ENCODE measurements at places on chromosomes 11 and 22.

DNA sequence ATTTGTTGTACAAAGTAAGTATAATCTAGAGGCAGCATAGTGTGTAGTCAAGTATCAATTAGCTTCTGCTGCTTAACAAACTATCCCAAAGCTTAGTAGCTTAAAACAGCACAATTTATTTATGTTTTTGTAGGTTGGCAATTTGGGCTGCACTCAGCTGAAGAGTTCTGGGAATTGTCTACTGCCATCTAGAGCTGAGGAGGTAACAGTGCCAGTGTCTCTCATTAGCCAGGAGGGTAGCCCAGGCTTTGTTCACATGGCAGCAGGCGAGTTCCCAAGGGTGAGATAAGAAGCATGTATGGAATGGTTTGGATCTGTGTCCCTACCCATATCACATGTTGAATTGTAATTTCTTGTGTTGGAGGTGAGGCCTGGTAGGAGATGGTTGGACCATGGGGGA is 45.8 kb upstream of the SLN start:
- no peak for DNase-seq

DNA sequence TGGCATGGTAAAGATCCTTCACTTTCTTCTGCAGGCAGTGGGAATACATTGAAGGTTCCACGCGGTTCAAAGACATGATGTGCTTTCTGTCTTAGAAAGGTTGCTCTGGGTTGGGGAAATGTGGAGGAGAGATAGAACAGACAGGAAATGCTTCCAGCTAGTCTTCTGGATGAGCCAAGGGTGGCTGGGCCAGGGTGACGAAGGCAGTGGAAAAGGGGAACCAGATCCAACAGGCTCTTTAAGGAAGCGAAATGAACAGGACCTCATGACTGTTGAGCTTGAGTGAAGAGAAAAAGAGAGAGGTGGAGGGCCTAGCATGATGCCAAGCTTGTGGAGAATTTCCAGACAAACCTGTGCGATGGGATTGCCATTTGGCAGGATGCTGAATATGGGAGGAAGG is 56.4 kb upstream of the LMO1 start:
- DNase-seq = no peak

- DNase-seq = no peak
These were observed 95.0 kb upstream of the CD44 start for GRCh38 chr11:35043936-35044335.

GRCh38 chr22:49961005-49961600 is 531 bp downstream of the PIM3 start:
- DNase-seq = no peak

GRCh38 chr11:17983569-17983968 is 29.3 kb downstream of the SERGEF start:
- DNase-seq = no peak

GRCh38 chr11:95495706-95496105 is 264.7 kb upstream of the SESN3 start:
- no peak for DNase-seq

GRCh38 chr22:33350491-33350890 is 292.3 kb upstream of the SYN3 start:
- DNase-seq = no peak

DNA sequence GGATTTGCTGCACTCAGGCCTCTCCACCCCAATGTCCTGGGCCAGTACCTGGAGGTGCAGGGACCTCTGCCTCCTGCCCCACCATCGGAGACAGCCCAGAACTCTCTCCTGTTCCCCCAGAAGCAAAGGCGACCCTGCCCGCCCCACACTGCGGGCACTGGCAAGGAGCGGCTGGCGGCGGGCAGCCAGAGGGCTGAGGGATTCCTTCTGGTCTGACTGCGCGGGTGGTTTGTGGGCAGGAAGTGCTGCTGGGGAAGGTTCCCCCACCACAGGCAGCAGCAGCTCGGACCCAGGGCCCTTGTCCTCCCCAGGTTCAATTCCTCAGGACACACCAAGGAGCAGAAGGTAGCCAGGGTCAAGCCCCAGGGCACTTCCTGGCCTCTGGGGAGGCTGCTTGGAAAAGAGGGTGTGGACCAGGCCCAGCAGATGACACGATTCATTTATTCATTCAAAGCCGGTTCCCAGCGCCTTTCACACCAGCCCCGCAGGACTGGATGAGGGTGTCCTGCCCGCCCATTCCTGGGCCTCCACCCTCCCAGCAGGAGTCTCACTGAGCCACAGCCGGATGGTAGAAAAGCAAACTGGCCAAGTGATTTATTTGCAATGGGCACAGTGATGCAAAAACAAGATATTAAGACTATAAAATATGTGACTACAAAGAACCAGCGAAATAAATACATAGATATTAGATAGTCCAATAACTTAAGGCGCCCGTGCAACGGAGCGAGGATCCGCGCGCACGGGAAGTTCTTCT is 1.2 kb downstream of the PHLDA2 start:
- no peak for DNase-seq

GRCh38 chr11:97140885-97141494 is 751.2 kb downstream of the JRKL start:
- no peak for DNase-seq
